ENCODE measurements at places on chromosomes 4 and X.

GRCh38 chrX:555725-556666 lies 74.6 kb upstream of the SHOX start:
- no peak for DNase-seq

DNA sequence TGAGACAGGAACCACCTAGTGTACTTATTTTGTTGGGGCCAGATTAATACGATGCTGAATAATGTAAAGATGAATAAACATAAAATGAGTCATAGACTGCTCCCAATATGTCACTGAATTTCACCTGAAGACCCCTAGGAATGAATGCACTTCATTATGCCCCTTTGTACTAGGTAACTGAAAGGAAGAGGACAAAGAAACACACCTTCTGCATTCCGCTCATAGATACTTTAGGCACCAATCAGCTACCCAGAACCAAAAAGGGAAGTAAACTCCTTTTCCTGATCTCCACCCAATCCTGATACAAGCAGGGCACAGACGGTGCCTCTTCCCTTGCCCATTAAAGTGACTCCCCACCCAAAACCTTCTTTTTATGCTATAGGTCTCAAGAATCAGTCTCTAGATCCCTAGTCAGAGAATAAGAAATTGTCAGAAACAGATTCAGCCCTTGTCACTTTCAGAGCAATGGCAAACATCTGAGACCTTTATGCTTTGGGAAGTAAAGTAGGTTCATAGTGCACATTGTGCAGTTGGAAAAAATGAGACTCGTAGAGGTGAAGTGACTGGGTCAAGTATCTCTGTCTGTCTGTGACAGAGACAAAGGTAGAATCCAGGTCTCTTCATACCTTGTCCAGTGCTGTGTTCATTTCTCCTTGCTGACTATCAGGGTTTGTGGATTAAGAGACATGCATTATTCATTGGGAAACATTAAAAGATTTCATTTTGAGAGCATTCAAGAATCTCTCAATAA lies 2.3 kb downstream of the GPR174 start:
- DNase-seq = no peak

GRCh38 chr4:22496165-22496813 lies 19.6 kb downstream of the ADGRA3 start:
- no peak for DNase-seq

GRCh38 chrX:130788786-130789581 lies 114.0 kb downstream of the ENOX2 start:
- no peak for DNase-seq

DNA sequence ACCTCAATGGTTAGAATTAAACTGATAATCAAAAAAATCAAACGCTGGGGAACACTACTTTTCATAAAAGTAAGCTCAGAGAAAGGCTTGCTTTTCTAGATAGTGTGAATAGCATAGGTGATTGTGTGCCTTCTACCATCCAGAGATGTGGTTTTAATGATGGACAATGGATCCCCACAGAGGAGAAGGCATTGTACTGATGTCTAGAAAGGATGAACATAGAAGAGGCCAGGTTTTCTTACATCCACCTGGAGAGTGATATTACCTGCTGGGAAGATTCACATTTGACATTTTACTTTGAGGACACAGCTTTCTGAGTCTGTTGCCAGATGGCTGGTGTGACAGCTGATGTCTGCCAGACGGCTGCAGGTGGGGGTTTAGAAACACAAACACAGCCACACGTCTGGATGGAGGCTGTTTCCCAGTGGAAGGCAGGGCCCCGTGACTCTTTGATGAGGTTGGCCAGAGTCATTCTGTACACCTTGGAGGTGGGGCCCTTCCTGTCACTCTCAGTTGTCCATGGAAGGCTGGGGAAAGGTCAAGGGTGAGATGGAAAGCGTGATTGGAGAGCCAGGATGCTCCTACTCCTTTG lies 114.4 kb downstream of the PSAPL1 start:
- DNase-seq = no peak

- DNase-seq = peak; percentile 78
Measured at GRCh38 chr4:149370785-149371420, 444.7 kb downstream of the IQCM start.

- DNase-seq = no peak
Measured at GRCh38 chrX:10512741-10513140, 107.6 kb downstream of the MID1 start.

- DNase-seq = no peak
Measured at GRCh38 chr4:122687531-122688061, 44.9 kb upstream of the BBS12 start.

DNA sequence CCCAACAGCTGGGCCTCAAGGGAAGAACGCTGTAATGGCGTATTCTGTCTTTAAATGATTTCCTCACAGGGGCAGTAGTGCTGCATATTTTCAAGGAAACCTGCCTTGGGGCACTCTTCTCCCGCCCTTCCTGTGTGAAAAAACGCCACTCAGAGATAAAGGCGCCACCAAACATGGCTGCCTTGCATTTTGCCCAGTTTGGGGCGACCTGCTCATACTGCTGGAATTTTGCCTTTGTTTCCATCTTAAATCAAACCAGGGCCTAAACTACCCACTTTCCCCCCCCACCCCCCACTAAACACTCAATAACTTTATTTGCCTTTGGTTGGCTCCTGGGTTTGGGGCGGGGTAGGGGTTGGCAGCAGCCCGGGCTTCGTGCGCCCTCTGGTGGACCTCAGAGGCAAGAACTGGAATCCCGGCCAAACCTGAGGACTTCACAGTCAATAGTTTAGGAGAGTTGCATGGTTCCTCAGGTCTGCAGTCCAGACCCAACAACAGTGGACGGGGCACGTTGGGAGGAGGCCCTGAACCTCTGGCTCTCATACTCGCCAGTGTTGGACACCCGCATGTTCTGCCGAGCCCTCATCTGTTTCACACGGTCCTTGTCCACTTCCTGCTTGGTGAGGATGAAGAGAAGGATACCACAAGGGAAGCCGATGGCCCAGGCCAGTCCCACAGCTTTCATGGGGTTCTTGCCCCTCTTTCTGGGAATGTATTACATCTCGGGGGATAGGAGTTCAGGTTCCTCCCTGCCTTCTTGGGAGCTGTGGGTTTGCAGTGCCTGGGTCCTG lies 220.1 kb upstream of the STK26 start:
- DNase-seq = no peak

- DNase-seq = no peak
Measured at GRCh38 chrX:107683124-107683895, 55.0 kb downstream of the PRPS1 start.

All from ELR (cell line).